ENCODE measurements at places on chromosomes 7 and 10.
A peak's percentile ranks its signal among the peaks of the same experiment; 100 is the strongest.

GRCh38 chr10:110409926-110410325 is 87.8 kb upstream of the DUSP5 start:
- DNase-seq, result no peak

- DNase-seq, result no peak
Measured at GRCh38 chr10:104080762-104081161, 4.9 kb downstream of the COL17A1 start.

DNA sequence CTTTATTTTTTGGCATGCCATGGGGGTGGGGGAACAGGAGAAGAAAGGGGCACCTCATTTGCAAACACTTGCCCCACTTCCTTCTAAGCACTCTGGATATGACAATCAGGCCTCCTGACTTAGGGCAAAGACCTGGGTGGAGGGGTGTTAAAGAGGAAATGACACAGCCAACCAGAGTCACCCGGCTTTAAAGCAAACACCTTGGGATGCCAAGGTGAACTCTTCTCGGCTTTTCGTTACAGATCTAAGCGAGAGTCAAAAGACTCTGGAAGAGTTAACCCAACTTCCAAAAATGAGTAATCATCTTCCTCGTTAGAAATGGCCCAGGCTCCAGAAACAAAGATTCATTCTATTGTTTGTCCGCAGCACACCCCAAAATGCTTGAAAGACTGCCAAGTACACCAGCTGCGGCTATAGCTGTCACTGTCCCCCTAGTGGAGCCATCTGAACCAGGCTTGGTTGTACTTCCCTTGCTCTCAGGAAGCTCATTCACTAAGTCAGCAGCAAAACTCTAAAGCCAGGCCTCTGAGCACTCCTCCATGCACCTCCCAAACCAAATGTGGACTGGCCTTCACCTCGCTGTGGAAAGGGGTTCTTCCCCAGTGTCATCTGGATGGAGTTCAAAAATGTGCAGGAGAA is 24.8 kb downstream of the FAM53B start:
- no peak for DNase-seq

GRCh38 chr7:149683898-149684297 is 89.5 kb downstream of the ZNF467 start:
- no peak for DNase-seq

DNA sequence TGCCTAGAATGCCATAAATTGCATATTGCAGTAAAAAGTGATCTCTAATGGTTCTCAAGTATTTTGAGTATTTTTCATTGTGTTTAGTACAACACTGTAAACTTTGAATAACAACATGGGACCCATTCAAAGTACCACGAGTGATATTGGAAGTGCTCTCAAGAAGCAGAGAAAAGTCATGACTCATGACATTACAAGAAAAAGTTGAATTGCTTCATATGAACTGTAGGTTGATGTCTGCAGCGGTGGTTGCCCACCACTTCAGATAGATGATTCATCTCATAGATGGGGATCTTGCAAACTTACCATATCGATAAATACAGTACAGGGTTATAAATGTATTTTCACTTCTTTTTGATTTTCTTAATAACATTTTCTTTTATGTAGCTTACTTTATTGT is 33.9 kb downstream of the ENTPD1 start:
- no peak for DNase-seq

GRCh38 chr10:68125772-68126171 is 16.5 kb downstream of the MYPN start:
- DNase-seq, result no peak

DNA sequence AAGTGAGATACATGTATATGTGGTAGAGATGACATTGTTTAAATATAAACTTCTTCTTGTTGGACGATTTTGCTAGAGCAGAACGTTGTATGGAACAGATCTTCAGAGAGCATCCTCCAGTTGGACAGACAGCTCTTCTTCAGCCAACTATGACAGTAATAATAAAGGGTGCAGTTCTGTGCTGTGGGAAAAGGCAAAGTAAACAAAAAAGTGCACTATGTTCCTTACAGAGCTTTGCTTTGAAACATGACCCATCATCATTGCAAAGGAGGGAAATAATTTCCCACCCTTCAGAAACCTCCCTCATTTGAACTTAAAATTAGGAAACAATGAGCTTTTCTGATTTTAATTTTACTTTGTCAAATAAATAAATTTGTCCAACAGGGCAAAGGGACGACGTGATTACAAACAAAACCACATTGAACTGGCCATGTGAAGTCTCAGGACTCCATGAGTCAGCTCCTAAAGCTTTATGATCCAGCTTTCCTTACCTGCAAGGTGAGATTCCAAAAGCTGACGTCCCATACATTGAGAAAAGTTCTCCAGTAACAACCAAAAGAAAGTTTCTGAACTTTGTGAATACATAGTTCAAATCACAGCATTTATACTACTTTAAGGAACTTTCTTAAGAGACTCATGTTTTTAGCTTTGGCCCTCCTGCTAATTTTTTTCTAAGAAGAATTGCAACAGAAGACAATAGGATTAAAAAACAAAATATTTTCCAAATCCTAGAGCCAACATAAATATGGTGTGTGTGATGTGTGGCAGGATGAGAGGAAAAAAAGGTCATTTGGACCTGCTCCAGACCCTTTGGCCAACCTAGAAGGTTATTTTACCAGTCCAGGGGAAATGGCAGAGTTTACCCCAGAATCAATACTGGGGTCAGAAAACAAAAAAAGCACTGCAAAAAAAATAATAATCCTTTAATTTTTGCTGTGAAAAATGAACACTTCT is 565.4 kb upstream of the NRP1 start:
- no peak for DNase-seq

- DNase-seq, result no peak
Measured at GRCh38 chr7:113636727-113637421, 281.9 kb downstream of the PPP1R3A start.

GRCh38 chr7:122339145-122339904 is 34.8 kb upstream of the FEZF1 start:
- DNase-seq, result no peak

GRCh38 chr7:2639181-2639681 is 7.4 kb downstream of the TTYH3 start:
- no peak for DNase-seq

- DNase-seq, result no peak
Measured at GRCh38 chr7:142181966-142182365, 70.4 kb downstream of the MGAM2 start.

GRCh38 chr10:132554991-132555647 is 17.5 kb downstream of the INPP5A start:
- no peak for DNase-seq

GRCh38 chr7:139913845-139914135 is 84.7 kb downstream of the TBXAS1 start:
- DNase-seq, result no peak

DNA sequence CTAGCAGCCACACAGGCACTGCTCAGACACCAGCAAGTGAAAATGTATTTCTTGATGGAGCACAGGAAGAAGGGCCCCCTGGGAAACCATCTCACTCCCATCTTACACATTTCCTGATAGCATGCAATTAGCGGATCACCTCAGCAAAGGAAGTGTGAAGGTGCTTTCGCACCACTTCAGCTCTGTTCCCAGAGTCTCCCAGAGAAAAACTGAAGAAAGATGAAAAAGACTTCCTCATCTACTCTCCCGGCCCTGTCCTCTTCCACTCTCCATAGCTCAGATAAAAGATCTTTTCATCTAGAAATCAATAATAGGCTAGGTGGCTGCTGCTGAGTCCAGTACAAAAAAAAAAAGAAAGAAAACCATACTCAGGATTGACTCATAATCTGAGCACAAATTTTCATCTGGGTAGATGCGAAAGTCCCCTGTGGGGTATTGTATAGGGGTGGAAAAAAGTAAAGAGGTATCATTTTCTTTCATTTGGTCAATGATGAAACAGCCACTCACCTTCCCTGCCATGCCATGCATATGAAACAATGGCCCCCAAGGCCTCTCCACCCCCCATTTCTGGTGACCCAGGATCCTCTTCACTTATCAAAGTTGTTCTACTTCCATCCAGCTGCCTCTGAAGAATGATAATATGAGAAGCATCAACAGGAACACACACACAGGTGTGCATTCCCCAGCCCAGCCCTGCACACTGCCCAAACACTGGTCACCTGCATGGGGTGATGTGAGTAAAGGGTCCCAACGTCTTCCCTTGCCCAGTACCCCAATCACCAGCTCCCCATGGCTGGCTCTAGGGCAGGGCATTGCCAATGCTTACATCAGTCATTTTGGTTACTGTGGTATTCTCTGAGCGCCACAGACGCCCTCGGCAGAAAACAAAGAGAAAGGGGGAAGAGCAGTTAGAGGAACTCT is 48.8 kb upstream of the DGKI start:
- DNase-seq, result no peak

DNA sequence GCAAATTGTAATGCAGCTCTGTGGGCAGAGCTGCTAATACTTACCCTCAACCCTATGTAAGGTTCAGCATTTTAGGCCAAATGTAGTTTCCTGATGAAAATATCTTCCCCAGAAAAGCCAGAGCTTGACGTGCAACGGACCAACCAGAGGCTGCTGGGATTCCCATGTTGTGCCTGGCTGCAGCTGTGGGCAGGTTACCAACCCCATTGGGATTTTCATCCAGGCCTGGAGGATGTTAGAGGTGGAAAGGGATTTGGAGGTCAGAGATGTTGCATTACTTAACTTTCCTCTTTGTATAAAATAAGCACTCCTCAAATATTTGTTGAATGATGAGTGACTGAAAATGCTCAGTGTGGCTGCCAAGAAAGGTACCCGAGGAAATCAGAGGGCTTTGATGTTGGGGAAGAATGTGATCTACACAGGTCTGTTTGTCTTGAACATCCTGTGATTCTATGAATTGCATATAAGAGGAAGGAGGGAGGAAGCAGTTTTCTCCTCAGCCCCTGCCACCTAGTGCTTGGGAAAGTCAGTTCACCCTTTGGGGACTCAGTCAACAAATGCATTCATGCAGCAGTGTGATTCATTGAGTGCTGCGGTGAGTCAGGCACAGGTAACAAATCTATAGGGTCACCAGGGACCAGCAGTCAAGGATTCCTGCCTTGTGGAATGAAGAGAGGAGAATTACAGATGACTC is 487.2 kb downstream of the RPS24 start:
- peak; percentile 53 for DNase-seq

DNA sequence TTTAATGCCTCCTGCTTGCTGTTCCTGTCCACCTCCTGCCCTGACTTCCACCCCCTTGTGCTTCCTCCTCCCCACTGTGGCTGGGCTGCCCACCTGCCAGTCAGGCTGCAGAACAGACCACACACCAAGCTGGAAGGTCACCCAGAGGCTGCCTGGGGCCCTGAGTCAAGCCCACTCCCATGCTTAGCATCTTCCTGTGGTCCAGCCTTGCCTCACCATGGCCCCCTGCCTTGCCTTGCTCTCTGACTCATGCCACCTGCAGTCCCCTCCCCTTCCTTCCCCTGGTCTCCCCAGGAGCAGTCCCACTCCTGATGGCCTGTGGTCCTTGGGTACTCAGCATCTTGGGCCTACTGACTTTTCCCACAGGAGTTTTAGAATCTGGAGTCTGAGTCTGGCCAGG is 2.3 kb downstream of the CLEC2L start:
- no peak for DNase-seq

GRCh38 chr7:120662291-120662690 is 195.7 kb downstream of the TSPAN12 start:
- no peak for DNase-seq

DNA sequence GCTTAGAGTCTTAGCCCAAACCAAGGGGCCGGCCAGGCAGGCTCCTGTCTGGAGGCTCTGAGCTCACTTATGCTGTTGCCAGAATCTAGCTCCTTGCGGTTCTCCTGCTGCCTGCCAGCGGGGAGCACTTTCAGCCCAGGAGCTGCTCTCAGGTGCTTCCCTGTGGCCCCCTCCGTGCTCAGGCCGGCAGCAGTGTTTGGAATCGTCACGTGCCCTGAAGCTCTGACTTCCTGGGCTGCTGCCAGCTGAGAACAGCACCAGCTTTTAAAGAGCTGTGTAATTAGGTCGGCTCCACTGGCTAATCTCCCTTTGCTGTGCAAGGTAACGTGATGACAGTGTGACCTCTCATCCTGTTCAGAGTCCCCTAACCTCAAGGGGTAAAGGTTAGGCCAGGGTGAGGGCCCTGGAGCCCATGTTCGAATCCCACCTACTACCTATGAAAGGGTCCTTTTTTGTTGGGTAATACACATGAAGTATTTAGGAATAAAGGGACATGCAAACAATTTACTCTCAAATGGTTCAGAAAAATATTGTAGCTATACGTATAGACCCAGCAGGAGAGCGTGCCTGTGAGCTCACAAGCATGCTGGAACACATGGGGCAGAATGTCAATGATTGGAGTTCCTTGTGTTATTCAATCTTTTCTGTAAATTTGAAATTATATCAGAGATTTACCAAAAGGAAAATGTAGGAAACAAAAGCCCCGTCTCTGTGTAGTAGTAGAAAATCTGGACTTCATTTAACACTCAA is 16.6 kb downstream of the ZNF862 start:
- no peak for DNase-seq

DNA sequence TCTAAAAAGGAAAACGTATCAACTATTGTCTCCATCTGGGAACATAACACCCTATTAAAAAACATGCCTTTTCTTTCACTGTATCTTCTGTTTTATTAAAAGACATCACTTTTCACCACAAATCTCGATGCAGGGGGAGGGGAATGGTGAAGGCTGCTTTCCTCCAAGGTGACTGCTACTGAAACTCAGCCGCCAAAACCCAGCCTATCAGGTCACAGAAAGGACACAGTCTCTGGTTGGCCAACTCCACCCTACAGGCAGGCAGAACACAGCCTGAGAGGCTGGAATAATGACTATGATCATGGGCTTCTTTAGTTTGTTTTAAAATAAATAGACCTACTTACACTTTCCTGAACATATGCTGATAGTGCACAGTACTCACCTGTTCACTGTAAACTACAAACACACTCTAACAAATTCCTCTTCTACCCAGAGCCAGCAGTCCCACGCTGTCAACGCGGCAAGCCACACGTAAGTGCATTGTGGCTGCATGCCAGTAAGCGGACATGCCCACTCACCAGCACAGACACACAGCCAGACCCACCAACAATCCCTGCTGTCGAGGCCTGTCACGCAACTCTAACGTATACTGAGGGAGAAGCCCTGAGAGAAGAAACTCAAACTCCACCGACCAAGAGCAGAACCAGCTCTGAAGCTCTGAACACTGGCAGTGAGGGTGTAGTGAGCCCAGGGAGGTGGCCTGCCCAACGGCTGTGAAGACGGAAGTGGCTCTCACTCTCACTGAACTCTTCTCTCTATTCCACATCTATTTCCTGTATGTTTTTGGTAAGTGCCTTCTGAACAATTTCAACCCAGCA is 41.8 kb downstream of the NCAPG2 start:
- no peak for DNase-seq

Measured in left forelimb (tissue), 1 donor.